GM12878 (cell line): ENCODE measurements at places on chromosomes 2 and 18. TPM values are rescaled to one million over a fixed set of nuclear protein-coding genes. Genes with fewer than 3 reads are reported as not detected.
A peak's percentile ranks its signal among the peaks of the same experiment; 100 is the strongest.

PSD4 gene
- 25.9 and 28.4 TPM in 2 replicates for polyA plus RNA-seq

MOCOS gene
- polyA plus RNA-seq, result 0.25 and 0.51 TPM in 2 replicates

DNA sequence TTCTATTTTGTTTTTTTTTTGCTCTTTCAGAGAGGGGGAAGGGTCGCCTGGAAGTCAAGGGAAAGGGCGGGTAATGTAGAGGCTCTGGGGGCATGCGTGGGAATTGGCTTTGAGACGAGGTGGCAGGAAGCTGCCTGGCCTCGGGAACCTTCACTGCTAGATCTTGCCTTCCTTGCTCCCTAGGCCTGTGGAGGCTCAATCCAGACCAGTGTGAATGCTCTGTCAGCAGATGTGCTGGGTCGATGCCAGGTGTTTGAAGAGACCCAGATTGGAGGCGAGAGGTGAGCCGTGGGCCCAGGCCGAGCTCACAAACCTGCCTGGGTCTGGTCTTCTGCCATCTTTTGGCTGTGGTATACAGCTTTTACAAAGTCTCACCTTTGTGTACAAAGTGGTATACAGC lies 15.5 kb downstream of the CCT7 start:
- no peak for DNase-seq

DNA sequence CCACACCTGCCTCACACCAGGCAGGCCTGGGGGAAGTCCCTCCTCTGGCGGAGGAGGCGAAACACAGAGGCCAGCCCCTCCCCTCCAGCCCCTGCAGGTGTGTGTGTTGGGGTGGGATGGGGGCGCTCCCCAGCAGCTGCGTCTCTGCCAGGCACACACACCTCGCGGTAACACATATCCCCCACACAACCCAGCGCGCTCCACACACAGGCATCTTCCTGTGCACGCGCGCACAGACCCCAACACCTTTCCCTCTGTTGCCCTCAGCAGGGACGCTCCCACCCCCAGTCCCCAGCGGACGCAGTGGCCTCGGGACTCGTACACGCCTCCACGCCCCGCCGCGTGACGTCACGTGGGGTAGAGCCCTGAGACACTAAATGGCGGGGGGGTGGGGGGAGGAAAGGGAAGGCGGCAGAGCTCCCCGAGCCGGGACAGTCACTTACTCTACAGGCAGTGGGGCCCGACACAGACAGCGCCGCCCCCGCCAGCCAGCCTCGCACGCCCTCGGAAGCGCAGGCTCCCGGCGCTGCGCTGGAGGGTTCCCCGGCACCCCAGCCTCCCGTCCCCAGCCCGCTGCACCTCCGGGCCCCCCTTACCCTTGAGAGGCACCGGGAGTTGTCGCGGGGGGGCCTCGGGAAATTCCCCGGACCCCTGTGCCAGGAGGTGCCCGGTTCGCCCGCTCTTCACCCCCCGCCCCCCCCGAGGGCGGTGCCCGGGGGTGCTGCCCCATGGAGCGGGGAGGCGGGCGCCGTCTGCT lies at the start of gene WNT10A:
TSS of gene WNT10A (plus strand) at position 751 of the 757 bp plus-strand sequence. CDS start 144 bp downstream, outside the sequence.
- peak; percentile 80 for DNase-seq

DNA sequence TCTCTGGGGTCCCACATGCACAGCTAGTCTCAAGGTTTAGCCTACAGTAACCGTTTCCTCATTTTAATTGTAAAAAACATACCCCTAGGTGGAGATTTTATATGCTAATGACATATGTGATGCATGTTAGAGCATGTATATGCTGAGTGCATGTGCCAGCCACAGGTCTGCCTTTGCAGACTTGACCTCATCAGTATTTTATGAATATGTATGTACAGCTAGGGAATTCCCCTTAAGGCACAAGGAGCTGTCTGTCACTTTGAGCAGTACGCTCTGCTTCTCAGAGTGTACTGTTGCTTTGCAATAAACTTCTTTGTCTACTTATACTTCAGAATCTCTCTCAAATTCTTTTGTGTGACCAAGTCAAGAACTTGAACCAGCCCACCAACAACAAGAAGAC lies 131.2 kb upstream of the ERBB4 start:
- no peak for DNase-seq

DNA sequence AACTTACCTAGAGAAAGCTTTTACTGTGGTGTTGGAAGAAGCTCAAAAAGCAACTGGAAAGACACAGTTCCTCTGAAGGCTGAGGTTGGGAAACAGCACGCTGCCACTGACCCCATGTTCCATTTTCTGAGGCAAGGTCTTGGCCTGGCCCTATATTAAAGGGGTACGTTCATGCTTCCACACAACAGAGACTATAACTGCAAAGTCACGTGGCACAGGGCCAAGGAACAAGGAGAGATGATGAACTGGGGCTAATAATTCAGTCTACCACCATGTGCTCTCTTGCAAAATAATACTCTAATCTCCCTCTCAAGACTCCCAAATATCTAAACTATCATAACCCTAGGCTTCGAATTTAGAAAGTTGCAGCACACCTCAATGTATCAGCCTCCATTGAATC lies 381.6 kb downstream of the DSEL start:
- DNase-seq, result no peak

DNA sequence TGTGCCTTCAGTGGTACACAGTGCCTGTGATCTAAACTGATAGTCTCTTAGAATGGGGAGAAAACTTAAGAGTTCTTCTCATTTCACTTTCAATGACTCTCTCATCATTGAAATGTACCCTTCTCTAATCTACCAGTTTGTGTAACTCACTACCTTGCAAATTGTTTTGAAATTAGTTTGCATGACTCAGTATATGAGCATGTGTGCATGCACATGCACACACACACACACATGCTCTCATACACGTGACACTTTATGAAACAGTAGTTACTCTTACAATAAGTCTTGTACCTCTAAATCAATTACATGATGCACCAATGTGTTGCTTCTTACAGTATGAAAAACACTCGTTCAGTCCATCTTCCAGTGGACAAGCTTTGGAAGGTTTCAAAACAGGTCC lies 10.6 kb downstream of the LYPD6B start:
- no peak for DNase-seq

DNA sequence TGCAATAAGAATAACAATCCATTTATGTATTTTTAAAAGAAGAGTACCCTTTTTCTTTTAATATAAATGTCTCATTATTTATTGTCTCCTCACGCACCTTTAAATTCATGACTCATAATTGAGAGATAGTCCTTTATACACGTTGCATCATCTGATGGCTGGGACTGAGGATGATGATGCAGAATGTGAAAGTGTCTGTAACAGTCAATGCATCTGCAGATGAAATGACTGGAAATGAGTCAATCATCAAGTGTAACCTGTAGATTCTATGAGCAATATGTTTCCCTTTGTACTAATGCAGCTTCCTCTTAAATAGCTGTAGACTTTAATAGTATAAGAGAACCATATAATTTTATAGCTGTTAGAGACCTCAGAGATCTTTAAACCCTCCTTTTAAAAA lies 26.1 kb upstream of the SYT4 start:
- no peak for DNase-seq

DNA sequence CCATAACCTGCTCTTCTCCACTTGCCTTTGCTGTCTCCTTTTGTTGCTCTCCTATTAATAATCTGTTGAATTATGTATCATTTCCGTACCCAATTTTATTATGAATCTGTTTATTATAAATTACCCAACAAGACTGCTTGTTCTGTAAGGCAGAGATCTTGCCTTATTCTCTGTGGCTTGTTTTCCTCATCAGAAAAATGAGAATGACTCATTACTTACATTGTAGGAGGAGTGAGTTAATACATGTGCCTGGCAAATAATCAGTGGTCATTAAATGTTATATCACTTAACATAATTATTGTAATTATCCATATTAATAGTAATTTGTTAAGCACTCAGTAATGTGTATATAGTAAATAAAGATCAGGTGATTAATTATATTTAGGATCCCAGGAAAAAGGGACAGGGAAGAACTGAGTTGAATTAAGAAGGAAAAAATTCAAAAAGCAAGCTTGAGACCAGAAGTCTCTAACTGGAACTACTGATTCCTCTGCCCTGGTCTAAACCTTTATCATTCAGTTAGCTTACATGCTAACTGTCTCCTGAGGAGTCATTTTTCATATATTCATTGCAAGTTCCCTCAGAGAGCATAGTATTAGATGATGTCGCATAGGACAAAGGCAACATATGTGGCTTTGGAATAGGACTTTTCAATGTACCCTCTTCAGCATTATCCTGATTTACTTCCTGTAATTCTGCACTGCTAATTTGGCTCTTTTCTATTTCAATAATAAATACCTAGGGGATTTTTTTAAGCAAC lies 335.7 kb downstream of the GALNT13 start:
- DNase-seq, result no peak
